ENCODE measurements at places on chromosomes 4 and X. TPM values are rescaled to one million over a fixed set of nuclear protein-coding genes. Genes with fewer than 3 reads are reported as not detected.

GRCh38 chr4:82988323-82988832 lies 22.2 kb downstream of the LIN54 start:
- peak; percentile 90 for ATAC-seq

Gene STATH
- total RNA-seq = not detected

Gene BMX
- not detected for total RNA-seq

Gene STX18
- total RNA-seq = 35.0 TPM

GRCh38 chr4:140374130-140374477 lies 658 bp downstream of the SCOC start:
- no peak for ATAC-seq

DNA sequence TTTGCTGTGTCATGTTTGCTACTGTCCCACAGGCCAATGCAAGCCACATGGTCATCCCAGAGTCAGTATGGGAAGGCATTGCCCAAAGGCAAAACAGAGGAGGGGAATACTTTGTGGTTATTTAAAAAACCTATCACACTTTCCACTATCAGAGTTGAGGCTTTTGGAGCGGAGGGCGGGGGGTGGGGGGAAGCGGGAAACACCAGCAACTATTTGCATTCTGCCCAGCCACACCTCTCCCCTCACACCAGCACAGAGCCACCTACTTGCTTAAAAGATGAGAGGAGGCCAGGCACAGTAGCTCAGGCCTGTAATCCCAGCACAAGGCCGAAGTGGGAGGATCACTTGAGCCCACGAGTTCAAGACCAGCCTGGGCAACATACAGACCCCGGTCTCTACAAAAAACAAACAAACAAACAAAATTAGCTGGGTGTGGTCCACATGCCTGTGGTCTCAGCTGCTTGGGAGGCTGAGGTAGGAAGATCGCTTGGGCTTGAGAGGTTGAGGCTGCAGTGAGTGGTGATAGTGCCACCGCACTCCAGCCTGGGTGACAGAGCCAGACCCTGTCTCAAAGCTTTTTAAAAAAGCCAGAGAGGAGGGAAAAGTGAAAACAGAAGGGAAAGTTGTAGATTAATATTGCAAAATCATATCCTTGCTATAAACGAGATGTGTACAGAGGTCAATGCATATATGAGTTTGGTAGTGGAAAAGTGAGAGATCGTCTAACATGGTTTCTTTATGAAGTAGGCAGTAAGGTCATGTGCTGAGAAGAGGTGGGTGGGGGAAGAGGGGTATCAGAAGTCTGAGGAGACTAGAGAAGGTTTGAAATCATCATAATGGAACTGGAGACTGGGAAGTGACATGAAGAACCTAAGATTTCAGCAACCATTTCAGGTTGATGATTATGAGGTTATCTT lies 1.9 kb upstream of the CHST7 start:
- ATAC-seq = no peak

DNA sequence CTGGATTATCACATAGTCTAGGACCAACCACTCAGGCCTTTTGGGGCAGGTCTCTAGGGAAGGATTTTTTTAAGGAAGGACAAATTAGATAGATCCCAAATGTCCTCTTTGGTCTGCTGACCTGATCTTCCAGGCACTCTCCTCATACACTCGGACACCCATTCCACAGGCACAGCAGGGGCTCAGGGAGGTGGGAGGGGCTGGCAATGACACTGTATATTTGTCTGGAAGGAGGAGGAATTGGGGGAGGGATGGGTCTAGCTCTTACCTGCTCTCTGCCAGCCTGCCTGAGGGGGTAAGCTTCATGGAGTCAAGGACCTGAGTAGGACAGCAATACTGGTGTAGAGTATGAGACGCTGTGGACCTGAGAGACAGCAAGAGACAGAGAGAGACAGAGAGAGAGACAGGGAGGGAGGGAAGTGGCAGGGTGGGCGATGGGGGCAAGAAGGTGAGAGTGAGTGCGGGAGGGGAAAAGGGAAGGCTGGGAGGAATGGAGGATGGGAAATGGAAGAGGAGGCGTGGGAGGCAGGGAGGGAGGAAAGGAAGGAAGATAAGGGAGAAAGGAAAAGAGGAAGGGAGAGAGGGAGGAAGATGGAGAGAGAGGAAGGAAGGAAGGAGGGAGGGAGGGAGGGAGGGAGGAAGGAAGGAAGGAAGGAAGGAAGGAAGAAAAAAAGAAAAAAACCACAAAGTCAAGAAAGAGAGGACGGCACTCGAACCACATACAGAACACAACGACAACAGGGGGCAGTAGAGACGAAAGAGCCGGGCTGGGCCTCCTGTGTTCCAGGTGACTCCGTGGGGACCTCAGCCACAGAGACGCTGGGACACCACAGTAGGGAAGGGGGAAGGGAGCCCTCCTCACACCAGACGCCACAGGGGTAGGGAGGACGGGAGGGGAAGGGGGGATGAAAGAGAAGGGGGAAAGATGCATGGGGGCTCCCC lies 1.8 kb downstream of the IQSEC2 start:
- no peak for ATAC-seq

GRCh38 chr4:126241634-126242033 lies 926.9 kb downstream of the FAT4 start:
- no peak for ATAC-seq

DNA sequence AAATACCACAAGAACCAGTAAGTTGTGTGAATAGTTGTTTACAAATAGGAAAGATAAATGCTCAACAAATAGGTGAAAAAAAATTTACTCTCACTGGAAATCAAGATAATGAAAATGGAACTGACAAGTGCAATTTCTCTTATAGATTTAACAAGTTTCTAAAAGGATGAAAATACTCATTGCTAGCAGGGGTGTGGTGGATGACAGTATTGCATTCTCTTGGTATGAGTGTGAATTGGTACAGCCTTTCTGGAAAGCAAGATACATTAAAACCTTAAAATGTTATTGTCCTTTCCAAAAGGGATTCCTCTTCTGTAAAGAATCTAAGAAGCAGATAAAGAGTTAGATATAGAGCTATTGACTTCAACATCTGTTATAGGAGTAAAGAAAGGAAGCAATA lies 240.0 kb upstream of the RPS6KA3 start:
- ATAC-seq = no peak

GRCh38 chr4:113905301-113905700 lies 74.1 kb downstream of the ARSJ start:
- no peak for ATAC-seq

- ATAC-seq = peak; percentile 30
Observed at GRCh38 chr4:92599044-92599443, 295.3 kb downstream of the GRID2 start.

Gene FAM90A26
- 0.10 TPM for total RNA-seq

Gene VSIG1
- not detected for total RNA-seq

DNA sequence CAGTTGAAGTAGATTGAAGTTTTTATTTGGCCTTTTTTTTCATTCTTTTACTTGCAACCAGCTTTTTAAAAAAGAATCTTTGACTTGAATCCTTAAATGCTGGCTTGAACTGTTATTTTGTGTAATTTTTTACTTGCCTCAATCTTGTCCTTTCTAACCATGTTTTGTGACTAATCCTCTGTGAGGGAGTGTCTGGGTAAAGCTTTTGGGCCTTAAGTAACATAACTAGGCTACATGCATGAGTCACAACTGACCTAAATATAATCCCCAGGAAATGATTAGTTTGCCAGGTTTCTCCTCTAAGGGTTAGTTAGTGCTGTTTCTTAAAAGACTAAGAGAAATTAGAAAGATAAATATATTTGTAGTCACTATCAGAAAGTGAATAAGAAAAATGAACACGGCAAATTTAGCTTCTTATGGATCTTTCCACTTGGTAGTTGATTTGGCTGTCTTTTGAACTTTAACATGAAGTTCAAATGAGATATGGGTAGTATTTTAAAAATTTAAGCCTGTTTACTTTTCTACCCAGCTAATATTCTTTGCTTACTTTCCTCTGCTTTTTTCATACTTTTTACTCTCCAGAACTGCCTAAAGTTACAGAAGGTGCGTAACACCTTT lies 13.0 kb downstream of the EXOC1 start:
- ATAC-seq = peak; percentile 85

- ATAC-seq = no peak
Observed at GRCh38 chr4:56408978-56409377, 21.7 kb upstream of the AASDH start.

Gene SYP
- total RNA-seq = 88.9 TPM

Gene TEX13B
- total RNA-seq = not detected

Gene ARHGAP6
- total RNA-seq = 4.5 TPM

GRCh38 chr4:26139310-26139924 lies 181.4 kb upstream of the RBPJ start:
- no peak for ATAC-seq

- ATAC-seq = no peak
Observed at GRCh38 chr4:185307136-185307950, 88.4 kb downstream of the LRP2BP start.

DNA sequence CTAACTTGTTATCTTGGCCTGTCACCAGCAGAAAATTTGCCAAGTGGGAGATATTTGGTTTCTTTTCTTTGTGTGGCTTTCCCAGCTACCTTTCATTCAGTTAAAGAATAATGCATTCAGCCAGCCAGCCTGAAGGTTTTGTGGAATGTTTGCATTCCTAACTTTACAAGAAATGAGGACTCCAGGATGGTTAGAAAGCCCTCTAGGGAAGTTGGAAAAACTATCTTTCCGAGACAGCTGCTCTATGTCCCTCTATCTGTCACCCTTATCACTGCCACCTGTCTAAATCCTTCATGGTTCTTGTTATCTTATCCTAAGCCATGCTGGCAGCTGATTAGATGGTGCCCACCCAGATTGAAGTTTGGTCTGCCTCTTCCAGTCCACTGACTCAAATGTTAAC lies 384.2 kb downstream of the SH3BGRL start:
- no peak for ATAC-seq

DNA sequence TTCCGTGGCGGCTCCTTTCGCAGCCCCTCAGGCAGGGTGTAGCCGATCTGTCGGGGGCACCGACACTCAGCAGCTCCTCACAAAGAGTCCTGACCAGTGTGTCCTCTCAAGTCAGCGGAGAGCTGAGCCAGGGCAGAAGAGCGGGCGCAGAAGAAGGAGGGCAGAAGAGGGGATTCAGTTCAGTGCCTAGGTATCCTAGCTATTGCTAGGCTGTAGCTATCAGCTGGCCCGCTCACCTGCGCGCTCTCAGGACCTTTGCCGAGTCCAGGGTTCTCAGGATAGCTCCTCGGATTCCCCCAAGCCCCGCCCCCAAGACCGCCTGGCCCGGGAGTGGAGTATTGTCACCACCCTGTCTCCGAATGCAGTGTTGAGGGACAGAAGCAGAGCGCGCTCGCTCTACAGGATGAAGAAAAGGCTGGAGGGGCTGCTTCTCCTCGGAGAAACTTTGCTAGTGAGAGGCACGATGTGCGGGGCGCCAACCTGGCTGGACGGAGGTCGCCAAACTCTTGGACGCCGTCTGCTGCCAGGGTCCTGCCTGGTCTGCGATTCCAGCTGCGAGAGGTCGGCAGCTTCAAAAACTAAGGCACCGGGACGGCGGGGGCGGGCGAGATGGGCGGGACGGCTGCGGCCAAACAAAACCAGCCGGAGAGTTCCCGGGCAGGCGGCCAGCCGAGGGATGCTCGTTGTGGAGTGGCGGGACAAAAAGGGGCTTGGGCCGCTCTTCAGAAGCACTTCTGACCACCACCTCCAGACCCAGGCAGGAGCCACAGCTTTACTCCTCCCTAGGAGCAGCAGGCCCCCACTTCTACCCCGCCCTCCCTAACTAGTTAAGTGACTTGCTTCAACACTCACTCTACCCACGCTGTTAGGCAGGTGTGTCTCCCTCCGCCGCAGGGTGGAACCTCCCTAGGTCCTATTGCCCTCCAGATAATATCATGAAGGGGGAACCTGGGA lies at the start of gene XKRX:
Gene XKRX, minus strand, starts transcription at position 258 of the 954 bp plus-strand sequence. CDS start 613 bp downstream, outside the sequence.
- ATAC-seq = peak; percentile 70

GRCh38 chr4:34845926-34846325 lies 1398.4 kb downstream of the ARAP2 start:
- ATAC-seq = no peak

DNA sequence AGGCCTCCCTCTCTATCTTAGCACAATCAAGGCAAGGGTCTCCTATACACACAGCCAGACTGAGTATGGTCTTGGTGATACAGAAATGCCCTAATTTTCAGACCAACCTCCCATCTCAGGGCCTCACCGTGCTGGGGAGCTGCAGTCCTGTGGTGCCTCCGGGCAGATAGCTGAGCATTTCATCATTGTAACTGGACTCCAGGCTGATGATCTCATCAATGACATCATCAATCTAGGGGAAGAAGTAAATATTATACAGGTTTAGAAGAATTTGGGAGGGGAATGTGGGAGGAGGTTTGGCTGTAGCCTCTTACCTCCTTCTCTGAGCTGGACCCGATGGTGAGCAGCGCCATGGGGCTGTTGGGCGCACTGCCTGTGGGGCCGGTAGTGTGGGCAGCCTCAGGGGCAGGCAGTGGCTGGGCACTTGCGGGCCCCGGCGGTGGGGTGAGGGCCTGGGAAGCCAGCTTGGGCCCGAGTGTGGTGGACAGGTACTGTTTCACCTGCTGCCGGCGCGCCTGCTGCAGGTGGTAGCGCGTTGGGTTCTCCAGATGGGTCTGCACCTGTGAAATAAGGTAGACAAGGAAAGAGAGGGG lies 5.2 kb downstream of the TFE3 start:
- ATAC-seq = no peak

DNA sequence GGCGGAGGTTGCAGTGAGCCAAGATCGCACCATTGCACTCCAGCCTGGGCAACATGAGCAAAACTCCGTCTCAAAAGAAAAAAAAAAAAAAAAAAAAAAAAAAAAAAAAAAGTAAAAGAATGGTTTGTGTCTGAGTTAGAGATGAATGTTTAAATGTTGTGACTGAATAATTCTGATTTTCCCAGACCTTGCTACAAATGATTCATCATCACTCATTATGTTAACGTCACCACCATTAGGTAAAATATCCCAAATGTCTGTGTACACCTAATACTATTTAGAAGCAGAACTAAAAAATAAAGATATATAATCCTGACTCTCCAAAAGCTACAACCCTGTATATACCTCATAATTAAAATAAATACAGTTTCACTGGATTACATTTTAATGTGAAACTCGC lies 70.8 kb downstream of the HHIP start:
- ATAC-seq = no peak

Gene ADH1C
- 0.49 TPM for total RNA-seq

Gene ZNF674
- 9.4 TPM for total RNA-seq

DNA sequence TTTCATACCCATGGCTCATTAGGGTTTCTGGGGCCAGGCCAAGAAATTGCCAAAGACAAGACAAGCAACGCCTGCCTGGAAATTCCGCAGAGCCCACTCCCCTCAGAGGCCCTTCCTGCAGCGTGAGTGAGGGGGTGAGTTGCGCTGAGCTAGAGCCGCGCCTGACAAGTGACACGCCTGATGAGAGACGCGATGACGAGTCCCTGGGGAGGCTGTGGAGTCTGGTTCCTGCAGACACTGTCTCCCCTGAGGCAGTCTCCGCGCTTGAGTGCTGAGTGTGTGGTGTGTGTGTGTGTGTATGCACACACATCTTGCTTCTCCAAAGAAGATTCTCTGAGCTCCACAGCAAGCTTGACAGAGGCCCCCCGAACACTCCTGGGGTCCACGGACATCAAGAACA lies 269.8 kb downstream of the BCOR start:
- peak; percentile 74 for ATAC-seq

Gene JADE3
- 8.9 TPM for total RNA-seq

Data from motor neuron (in vitro differentiated cells).